Activated T-cell treated with anti-CD3 and anti-CD28 coated beads for 4 hours (primary cell): ENCODE measurements at places on chromosomes 4 and X.

DNA sequence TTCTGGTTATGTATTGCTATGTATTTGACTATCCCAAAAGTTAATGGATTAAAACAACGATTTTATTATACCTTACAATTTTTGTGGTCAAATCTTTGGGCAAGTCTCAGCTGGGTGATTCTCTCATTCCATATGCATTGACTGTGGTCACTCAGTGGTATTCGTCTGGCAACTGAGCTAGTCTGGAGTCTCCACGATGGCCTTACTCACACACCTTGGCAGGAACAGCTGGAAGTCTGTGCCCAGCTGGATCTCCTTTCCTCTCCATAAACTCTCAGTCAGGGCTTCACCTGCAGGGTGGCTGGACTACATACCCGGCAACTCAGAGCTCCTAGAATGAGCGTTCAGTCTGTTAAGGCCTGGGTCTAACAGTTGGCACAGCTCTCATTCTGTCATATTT, 141.1 kb upstream of the WDFY3 start:
- no peak for DNase-seq

- DNase-seq: no peak
Measured at GRCh38 chrX:126701380-126701779, 118.1 kb upstream of the PRR32 start.

DNA sequence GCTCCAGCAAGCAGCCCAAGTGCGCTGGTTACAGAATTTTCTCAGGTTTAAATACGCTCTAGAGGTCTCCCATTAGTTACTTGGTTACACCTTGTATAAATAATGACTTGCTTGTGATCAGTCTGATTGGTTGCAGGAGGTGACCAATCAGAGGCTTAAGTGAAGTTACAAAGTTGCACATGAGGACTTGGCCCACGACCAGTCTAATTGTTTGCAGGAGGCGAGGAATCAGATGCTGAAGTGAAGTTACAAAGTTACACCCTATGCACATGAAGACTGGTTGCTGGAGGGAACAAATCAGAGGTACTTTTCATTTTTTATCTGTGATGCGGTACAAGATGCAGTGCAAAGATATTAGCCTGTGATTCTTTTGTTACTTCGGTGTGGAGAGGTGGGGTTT, 80.7 kb downstream of the UBE2NL start:
- DNase-seq: no peak

- no peak for DNase-seq
Measured at GRCh38 chr4:54976031-54976430, 149.4 kb downstream of the KDR start.

DNA sequence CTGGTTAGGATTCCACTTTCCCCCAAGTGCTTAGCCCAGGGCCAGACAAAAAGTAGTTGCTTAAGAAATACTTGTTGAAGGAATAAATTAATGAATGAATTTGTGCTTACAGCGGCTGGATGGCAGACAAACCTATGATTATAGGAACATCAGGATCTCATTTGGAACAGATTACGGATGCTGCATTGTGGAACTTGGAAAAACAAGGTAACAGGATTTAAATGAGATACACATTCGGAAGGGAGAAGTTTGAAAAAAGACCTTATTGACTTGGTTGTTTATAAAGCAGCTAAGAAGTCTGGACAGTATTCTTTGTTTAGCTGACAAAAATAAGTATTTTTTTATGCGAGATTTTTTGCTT, 572 bp downstream of the EXOSC9 start:
- DNase-seq: no peak

- no peak for DNase-seq
Measured at GRCh38 chrX:45628041-45628440, 427.4 kb upstream of the DIPK2B start.

- no peak for DNase-seq
Measured at GRCh38 chr4:143302536-143302935, 34.1 kb upstream of the GAB1 start.

DNA sequence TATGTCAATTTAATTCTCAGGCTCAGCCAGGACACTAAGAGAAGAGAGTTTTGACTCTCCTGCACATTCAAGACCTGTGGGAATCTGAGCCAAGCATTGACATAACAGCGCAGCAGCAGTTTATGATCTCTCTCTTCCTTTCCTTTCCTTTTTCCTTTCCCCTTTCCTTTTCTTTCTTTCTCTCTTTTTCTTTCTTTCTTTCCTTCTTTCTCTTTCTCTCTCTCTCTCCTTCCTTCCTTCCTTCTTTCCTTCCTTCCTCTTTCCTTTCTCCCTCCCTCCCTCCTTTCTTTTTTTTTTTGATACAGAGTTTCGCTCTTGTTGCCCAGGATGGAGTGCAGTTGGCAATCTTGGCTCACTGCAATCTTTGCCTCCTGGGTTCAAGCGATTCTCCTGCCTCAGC, 21.6 kb downstream of the SAT1 start:
- no peak for DNase-seq

DNA sequence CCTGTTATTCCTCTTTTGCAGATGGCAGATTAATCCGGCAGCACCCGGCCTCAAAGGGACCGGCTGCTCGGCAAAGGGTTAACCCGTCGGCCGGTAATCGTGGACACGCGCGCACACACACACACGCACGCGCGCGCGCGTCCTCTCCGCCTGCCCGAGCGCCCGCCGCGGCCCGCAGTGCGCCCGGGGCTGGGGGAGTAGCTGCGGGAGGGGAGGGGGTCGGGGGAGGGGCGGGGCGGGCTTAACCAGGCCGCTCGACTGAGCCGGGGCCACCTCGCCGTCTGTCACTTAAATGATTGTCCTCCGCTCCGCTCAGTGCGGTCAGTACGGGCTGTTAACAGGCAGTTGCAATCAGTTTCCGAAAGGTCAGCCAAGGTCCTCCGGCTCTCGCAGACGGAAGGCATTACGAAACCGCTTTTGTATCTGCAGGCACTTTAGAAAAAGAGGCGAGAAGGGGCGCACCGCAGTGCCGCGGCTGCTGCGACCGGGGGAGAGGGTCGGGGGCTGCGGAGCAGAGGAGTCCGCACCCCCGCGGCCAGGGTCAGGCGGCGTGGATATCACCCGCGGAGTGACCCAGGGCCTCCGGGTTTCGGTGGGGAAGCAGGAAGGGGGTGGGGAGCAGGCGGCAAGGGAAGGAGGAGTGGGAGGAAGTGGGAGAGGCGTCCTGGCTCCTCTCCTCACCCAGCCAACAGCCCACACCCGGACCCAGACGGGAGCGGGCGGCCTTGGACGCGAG, 57.3 kb upstream of the BCOR start:
- no peak for DNase-seq

GRCh38 chr4:122107680-122108079, 44.5 kb upstream of the BLTP1 start:
- DNase-seq: no peak
